ENCODE measurements at places on chromosomes 11 and 22. TPM values are rescaled to one million over a fixed set of nuclear protein-coding genes. Genes with fewer than 3 reads are reported as not detected.

The SVIP gene
- total RNA-seq, result 14.5 TPM

The C1QTNF5 gene
- total RNA-seq, result 3.2 TPM

The TBX10 gene
- total RNA-seq, result not detected

The TANGO2 gene
- 63.6 TPM for total RNA-seq

The OR56A1 gene
- not detected for total RNA-seq

The KCNK4 gene
- total RNA-seq, result not detected

The ANKK1 gene
- total RNA-seq, result not detected

The SLC22A12 gene
- total RNA-seq, result not detected

The KRTAP5-10 gene
- not detected for total RNA-seq

The MUC6 gene
- total RNA-seq, result not detected

The SYCE3 gene
- not detected for total RNA-seq

The KCNJ4 gene
- total RNA-seq, result not detected

The CATSPER1 gene
- not detected for total RNA-seq

The PLEKHA7 gene
- total RNA-seq, result 7.3 TPM

The KRTAP5-2 gene
- not detected for total RNA-seq

The GSTT4 gene
- not detected for total RNA-seq

The HEPHL1 gene
- total RNA-seq, result not detected

The NEAT1 gene
- 270 TPM for total RNA-seq

The DRD2 gene
- not detected for total RNA-seq

The DMC1 gene
- 0.69 TPM for total RNA-seq

The LMO2 gene
- total RNA-seq, result 0.15 TPM

The APBB1 gene
- total RNA-seq, result 57.1 TPM

The MMP27 gene
- not detected for total RNA-seq

The NPTXR gene
- total RNA-seq, result under 0.01 TPM

The INS gene
- not detected for total RNA-seq

The GRM5 gene
- under 0.01 TPM for total RNA-seq
